ENCODE measurements at places on chromosomes 1 and 21.

- no peak for DNase-seq
Observed at GRCh38 chr1:175220853-175221556, 28.4 kb upstream of the KIAA0040 start.

GRCh38 chr1:165463978-165464377 lies 19.1 kb upstream of the RXRG start:
- no peak for DNase-seq

DNA sequence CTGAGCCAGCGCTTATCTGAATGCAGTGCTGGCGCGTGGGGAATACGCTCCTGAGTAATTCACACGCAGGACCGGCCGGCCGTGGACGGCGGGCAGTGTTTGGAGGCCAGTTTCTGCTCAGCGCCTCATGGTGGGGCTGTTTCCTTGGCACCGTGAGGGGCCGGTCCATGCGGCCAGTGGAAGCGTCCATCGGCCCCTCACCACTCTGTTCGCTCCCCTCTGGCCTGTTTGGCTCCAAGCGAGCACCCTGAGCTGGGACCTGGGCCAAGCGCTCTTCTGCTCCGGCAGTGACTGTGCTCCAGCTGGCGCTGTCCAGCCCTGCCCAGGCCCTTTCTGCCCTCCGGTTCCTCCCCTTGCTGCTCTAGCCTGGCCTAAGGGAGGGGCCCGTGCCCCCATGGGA lies 16.3 kb upstream of the PLCH2 start:
- no peak for DNase-seq

DNA sequence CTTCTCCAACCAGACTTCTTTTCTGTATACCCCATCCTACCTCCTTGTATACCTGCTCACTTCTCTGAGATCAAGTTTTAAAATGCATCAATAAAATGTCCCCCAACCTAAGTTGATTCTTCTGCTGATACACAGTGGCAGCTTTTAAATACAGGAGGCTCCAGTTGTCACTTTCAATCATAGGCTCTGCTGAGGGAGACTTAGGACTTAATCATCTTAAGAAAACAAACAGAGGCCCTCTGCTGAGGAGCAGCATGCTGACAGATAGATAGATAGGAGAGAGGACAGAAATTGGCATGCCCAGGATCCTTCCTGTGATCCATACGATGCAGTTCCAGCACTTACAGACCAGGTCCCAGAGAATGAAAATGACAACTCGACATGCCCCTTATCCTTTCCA lies 311.0 kb upstream of the PROX1 start:
- no peak for DNase-seq

GRCh38 chr1:115428676-115429075 lies 90.6 kb upstream of the NGF start:
- DNase-seq = no peak

DNA sequence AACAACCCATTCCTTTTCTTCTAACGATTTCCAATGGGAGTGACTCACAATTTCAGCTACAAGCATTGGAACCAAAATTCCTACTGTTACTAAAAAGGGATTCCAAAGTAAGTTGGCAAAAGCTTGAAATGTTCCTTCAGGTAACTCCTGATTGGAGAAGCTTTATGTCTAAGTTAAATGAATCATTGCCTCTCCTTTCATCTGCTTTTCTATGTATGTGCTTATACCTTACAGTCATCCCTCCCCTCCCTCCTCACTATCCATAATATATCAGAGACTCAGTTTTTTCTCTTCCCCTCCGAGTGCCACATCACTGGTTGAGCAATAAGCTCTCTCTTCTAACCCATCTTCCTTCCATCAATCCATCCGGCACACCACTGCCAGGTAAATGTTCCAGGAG lies 86.8 kb downstream of the TIAM1 start:
- no peak for DNase-seq

GRCh38 chr1:89633800-89634625 lies 1.1 kb downstream of the LRRC8C start:
- no peak for DNase-seq

- no peak for DNase-seq
Observed at GRCh38 chr1:203267912-203268311, 37.4 kb upstream of the BTG2 start.

DNA sequence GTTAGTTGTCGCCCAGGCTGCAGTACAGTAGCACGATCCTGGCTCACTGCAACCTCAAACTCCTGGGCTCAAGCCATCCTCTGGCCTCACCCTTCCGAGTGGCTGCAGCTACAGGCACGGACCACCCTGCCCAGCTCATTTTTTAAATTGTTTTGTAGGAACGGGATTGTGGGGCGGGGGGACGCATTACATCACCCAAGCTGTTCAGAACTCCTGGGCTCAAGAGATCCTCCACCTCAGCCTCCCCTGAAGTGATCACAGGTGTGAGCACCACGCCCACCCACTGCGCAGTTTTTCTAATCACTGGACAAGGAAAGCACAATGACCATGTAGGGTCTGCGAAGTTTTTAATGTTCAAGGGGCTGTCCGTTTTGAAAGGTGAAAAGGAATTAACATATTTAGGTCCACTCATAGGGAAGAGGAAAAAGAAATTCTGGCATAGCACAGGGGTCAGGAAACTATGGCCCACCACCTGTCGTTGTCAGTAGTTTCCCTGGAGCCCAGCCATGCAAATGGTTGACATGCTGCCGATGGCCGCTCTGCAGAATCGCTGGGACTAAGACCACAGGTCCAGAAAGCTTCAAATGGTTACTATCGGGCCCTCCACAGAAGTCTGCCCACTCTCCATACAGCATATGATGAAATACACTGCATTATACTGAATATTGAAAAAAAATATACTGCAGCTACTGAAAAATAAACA lies 26.0 kb downstream of the SETD4 start:
- no peak for DNase-seq

DNA sequence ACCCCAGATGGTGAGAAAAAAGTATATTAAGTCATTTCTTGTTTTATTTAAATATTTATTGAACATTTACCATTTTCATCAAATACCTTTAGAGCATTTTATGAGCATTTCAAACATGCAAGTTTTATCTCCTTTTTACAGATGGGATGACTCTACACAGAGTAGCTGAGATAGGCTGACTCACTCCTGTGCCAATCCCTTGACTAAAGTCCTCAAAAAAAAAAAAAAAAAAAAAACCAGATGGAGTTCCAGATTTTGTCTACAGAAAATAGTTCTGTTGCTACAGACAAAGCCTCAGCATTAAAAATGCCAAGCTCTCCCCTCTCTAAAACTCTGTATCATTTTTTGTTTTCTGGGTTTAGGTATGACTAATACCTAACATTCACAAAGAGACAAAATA lies 303.0 kb upstream of the PLD5 start:
- DNase-seq = no peak

- no peak for DNase-seq
Observed at GRCh38 chr1:180623579-180624347, 8.1 kb upstream of the XPR1 start.

- DNase-seq = peak; percentile 12
Observed at GRCh38 chr1:165717918-165718515, 19.7 kb upstream of the ALDH9A1 start.

DNA sequence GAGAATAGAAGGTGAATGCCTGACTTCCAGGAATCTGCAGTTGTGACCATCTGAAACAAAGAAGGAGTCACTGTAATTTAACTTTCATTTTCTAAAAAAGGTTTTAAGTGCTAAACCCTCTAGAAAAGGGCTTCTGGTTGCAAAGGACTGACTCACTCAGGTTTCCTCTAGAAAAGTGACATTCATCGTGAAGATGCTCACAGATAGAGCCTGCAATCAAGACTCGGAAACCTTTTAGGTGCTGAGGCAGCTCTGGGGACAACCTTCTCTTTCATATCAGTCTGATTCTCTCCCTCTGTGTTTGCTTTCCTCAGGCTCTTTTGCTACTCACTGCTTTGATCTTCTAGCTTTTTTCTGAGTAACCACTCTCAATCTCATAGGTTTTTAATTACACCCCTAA lies 8.2 kb downstream of the BCL9 start:
- peak; percentile 38 for DNase-seq

GRCh38 chr1:167728818-167729410 lies 7.1 kb downstream of the MPZL1 start:
- no peak for DNase-seq

DNA sequence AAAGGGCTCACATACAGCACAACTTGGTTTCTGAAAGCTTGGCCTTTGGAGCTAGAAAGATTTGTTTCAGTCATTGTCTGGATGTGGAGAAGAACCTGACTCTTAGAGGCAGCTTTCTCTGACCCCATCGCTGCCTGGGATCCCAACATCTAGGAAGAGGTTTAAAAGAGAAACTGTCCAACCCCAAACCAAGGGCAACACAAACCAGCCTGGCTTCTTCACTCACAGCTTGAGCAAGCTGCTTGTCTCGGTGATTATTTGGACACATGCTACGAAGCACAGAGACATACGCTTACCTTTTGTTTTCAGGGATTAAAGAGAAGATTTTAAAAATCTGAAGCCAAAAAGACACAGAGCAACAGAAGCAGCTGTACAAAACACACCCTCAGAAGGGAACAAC lies 109.8 kb downstream of the ETS2 start:
- DNase-seq = no peak

DNA sequence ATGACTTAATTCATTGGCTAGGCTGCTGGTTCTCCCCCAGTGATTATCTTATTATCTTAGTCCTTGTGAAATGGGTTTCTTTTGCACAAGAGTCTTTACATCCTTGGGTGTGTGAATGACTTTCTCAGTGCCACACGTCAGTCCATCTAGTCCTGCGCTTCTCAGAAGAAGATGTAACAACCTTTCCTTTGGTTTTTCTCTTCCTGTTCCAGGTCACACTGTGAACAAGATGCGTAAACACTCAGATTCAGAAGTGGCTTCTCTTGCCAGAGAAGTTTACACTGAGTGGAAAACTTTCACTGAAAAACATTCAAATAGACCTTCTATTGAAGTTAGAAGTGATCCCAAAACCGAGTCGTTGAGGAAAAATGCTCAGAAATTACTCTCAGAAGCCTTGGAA lies 35.0 kb downstream of the TCEANC2 start:
- DNase-seq = no peak

DNA sequence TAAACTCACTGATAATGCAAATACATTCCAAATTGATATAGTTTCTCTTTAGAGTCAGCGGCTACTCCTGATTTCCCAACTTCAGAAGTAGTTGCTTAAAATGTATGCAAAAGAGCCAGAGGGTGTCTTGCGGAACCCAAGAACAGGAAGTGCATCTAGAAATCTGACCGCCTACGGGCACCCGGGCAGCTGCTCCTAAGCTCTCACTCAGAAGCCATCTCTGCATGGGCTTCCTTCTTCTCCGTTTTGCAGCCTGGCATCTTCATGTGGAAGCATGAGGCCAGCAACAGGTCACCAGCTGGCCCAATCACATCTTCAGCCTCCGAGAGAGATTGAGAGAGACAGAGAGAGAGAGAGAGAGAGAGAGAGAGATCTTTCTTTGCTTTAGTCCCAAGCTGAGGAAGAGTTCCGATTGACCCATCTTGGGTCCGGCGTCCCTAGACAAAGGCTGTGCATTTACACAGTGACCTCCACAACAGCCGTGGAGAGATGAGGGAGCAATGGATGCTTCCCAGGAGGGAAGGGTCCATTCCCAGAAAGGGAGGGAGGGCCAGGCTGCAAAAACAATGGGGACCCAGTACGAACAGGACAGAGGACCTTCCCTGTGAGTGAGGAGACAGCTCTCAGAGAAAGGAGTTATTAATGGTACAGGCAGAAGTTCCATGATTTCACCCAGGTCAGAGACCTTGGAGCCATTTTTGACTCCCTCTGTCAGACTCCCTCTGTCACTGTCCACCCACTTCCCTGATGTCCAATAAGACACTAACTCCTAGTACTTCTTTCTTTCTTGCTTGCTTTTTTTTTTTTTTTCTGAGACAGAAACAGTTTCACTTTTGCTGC lies 28.2 kb upstream of the SLC30A1 start:
- DNase-seq = no peak

DNA sequence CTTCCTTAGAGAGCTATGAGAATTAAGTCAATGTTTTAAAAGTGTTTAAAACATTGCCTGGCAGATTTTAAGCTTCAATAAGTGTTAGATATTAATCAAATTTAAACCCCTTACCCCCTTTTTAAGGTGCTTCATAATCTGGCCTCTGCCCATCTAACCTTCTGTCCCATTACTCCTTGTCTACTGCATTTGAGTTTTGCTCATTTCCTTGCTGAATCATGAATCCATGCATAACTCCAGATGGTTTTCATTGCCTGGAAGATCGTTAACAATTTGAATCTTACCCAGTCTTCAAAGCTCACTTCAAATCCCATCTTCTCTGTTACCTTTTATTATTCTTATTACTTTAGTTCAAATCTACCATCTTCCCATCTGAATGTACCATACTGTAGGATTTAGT lies 4.6 kb downstream of the HJV start:
- no peak for DNase-seq

- no peak for DNase-seq
Observed at GRCh38 chr1:40877698-40878097, 15.5 kb upstream of the CITED4 start.

DNA sequence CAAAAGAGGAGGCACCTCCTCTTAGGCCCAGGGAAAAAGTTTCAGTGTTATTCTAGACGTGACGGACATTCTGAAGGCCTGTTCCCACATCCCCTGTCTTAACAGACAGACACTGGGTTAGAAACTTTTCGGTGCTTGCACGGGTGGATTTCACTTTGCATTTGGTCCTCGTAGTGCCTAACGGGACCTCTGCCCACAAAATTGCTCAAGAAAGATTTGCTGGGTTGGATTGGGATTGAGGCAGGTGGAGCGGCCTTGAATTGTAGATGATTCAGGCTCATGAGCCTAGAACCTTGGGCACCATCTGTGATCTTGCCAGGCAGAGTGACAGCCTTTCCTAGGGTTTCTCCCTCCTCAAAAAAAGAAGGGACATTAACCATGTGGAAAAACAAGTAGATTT lies 2.8 kb downstream of the PLA2G5 start:
- DNase-seq = no peak

- DNase-seq = peak; percentile 3
Observed at GRCh38 chr1:103517380-103518047, 8.0 kb upstream of the RNPC3 start.

DNA sequence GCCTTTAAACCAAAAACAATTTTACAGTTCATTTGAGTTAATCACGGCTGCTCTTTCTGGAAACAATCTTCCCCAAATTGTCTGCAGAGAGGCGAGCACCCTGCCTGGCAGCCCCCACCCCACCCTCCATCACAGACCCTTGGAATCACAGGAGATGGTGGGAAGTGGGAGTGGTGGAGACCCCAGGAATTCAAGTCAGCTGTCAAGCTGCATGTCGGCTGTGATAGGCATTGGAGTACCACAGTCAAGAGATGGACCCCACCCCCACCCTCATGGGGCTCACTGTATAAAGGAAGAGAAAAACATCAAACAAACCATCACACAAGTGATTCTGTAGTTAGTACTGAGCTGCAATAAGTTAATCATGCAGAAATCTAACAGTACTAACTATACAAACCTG lies 360.4 kb downstream of the MATN1 start:
- DNase-seq = no peak

Data from T-helper 1 cell (primary cell).